Spleen (tissue), 13 donors: ENCODE measurements at places on chromosomes 1 and 21. TPM values are rescaled to one million over a fixed set of nuclear protein-coding genes. Genes with fewer than 3 reads are reported as not detected.

KCNJ9 gene
- not detected for total RNA-seq

DNA sequence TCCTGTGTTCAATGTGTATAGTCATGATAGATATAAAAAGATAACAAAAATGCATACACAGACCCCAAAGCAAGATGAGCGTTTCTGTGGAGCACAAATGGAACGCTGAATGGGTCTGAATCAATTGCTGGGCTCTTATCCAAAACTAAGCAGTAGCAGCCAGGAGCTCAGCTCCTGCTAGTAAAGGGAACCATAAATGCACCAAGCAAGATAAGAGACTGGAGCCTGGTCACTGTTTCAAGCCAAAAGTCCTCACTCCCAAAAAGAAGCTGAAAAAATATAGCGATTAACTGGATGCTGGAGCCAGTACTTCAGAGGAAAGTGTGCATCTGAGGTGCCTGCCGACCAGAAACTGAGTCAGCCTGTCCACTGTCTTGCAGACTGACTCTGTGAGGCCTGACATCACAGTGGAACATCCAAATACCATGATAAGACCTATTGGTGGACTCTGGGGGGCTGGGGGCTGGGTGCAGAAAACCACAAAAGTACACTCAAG, 68.9 kb downstream of the LRRC8C start:
- DNase-seq, result no peak
- H3K27me3 ChIP-seq, result no peaks in the 10 kb centered on the region
- no peak overlapping the region for H3K27ac ChIP-seq
- peaks cover 40% of the 10 kb centered on the region for H3K4me1 ChIP-seq
- no peak overlapping the region for H3K4me3 ChIP-seq
- H3K36me3 ChIP-seq, result no peaks in the 10 kb centered on the region

- H3K36me3 ChIP-seq, result no peaks in the 10 kb centered on the region
- no peak overlapping the region for H3K27ac ChIP-seq
- no peak for DNase-seq
Measured at GRCh38 chr1:27931759-27932158, 3.0 kb upstream of the SMPDL3B start.

SLC2A5 gene
- total RNA-seq, result 8.2 TPM

NUAK2 gene
- 32.7 TPM for total RNA-seq

- H3K4me1 ChIP-seq, result peaks cover 60% of the 10 kb centered on the region
- H3K36me3 ChIP-seq, result peaks cover 46% of the 10 kb centered on the region
- DNase-seq, result peak; percentile 89
Measured at GRCh38 chr1:156129687-156130577, 15.4 kb downstream of the LMNA start.

DNA sequence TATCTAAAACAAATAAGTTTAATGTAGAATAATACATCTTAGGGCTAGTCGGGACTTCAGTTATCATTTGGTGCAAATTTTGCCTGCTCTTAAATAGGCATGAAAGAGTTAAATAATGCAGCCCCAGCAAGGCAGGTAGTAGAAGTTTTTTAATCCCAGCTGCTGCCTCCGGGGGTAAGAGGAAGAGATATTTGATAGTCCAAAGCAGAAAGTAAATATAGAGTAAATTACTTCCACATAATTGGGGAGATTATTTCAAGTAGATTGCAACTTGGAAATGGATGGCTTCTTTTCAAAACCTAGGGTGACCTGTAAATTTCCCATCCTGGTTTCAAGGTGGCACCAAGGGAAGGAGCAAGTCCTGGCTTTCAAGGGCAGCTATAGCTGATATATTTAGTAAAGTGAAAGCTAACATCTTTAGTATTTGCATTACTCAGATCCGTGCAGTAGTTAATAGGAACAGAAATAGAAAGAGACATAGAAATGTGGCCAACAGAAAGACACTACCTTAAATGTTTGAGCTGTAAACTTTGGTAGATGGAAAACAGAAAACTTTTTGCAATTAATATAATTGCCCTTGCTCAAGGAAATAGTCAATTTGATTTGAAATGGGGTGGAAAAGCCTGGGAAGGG, 109.1 kb downstream of the LMO4 start:
- H3K27me3 ChIP-seq, result no peaks in the 10 kb centered on the region
- DNase-seq, result no peak
- H3K4me3 ChIP-seq, result no peak overlapping the region
- H3K36me3 ChIP-seq, result no peaks in the 10 kb centered on the region
- H3K4me1 ChIP-seq, result no peaks in the 10 kb centered on the region
- H3K27ac ChIP-seq, result no peak overlapping the region

- DNase-seq, result no peak
- no peaks in the 10 kb centered on the region for H3K27me3 ChIP-seq
- H3K4me1 ChIP-seq, result no peaks in the 10 kb centered on the region
- no peak overlapping the region for H3K27ac ChIP-seq
- H3K4me3 ChIP-seq, result no peak overlapping the region
- no peaks in the 10 kb centered on the region for H3K36me3 ChIP-seq
Measured at GRCh38 chr21:45943630-45944540, 37.7 kb upstream of the COL6A1 start.

SDC3 gene
- 177 TPM for total RNA-seq

GRCh38 chr1:231628207-231628876, 1.8 kb downstream of the DISC1 start:
- H3K4me1 ChIP-seq, result peaks cover 27% of the 10 kb centered on the region
- H3K36me3 ChIP-seq, result no peaks in the 10 kb centered on the region
- DNase-seq, result no peak

DNA sequence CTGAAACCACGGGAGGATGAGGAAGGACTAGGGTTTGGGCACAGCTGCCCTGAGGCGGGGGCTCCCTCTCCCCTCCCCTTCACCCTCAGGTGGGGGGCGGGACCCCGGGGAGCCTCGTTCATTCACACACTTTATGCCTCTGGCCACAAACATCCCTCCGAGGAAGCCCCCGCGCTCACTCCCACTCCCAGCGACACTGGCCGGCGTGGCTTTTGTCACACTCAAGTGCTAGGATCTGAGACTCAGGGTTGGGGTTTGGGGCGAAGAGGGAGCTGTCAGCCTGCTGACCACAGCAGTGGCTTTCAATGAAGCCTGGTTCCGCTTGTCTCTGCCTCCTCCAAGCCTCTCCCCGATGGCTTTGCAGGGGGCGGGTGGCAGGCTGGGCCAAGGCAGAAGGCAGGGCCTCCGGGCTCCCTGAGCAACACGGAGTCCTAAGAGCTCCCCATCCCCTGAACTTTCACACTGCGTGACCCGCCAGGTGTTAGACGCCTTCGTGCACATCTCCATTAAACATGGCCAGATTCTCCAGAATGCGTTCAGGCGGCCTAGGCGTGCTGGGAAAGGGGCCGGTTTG, 178.1 kb downstream of the NPHP4 start:
- no peak overlapping the region for H3K4me3 ChIP-seq
- no peaks in the 10 kb centered on the region for H3K27me3 ChIP-seq
- no peak overlapping the region for H3K27ac ChIP-seq
- no peak for DNase-seq
- no peaks in the 10 kb centered on the region for H3K4me1 ChIP-seq

GRCh38 chr1:205710201-205711062, 30.1 kb upstream of the SLC45A3 start:
- H3K4me1 ChIP-seq, result peaks cover 24% of the 10 kb centered on the region
- no peaks in the 10 kb centered on the region for H3K36me3 ChIP-seq
- H3K27ac ChIP-seq, result no peak overlapping the region
- no peak for DNase-seq

HIVEP3 gene
- total RNA-seq, result 11.7 TPM

GRCh38 chr1:96934282-96934681, 212.7 kb downstream of the PTBP2 start:
- DNase-seq, result no peak
- no peaks in the 10 kb centered on the region for H3K4me1 ChIP-seq
- no peak overlapping the region for H3K4me3 ChIP-seq
- no peaks in the 10 kb centered on the region for H3K36me3 ChIP-seq

PUSL1 gene
- 11.6 TPM for total RNA-seq

AMY1C gene
- total RNA-seq, result not detected

DNA sequence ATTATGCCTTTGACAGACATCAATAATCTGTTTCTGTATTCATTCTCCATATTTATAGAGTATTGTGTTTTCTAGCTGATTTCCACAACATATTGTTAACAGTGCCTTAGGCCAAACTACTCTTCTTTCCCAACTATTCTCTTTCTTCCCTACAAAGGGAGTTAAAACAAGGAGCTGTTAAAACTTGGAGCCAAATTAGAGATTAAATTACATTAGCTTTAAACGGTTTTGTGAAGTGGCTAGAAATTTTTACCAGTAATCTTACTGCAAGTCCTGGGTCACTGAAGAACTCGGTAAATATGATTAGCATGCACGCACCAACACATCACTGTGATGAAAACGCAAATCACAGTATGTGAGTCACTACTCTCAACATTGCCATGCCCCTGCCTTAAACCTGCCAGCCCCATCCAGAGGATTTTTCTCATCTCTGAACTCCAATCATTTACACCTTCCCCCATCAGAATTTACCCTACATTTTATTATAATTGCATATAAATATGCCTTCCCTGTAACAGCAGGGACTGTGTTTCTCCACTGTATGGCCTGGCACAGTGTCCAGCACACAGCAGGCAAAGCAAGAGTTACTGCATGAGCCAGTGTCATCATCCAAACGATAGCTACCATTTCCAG, 1.5 kb upstream of the PRDX6 start:
- H3K4me1 ChIP-seq, result peaks cover 67% of the 10 kb centered on the region
- no peak for DNase-seq
- H3K27ac ChIP-seq, result peak overlapping the region; percentile 97
- H3K27me3 ChIP-seq, result no peaks in the 10 kb centered on the region
- peaks cover 21% of the 10 kb centered on the region for H3K36me3 ChIP-seq

DNA sequence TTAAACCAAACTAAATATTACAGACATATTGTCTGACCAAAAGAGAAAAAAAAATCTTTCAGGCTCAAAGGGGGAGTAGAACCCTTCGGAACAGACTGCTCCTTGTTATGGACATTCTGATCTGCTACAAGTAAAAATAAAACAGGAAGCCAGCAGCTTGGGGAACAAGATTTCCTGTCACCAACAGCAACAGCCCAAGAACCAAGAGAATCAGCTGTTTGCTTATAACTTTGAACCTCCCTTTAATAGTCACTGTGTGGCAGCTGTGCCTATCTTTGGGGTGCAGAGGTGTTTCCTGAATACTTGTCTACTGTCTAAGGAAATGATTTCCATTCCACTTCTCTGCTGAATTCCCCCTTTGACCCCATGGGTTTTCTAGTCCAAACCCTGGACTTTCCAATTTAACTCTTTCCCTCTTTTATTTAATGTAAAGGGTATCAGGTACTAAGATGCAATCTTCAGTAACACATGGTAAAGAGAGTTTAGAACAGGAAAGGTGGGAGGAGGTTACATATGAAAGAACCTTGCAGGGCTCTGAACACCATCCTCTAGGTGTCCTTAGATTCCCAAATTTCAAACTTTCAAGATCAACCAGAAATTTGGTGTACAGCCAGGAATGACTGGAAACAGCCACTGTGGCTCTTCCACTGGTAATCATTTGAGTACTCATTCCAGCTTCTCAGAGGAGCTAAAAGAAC, 38.6 kb downstream of the GPR3 start:
- no peak for DNase-seq
- no peaks in the 10 kb centered on the region for H3K27me3 ChIP-seq
- H3K27ac ChIP-seq, result peak overlapping the region; percentile 50
- H3K4me1 ChIP-seq, result peaks cover 100% of the 10 kb centered on the region
- no peaks in the 10 kb centered on the region for H3K36me3 ChIP-seq

- H3K36me3 ChIP-seq, result no peaks in the 10 kb centered on the region
- H3K27ac ChIP-seq, result no peak overlapping the region
- H3K4me3 ChIP-seq, result no peak overlapping the region
- H3K27me3 ChIP-seq, result no peaks in the 10 kb centered on the region
- H3K4me1 ChIP-seq, result no peaks in the 10 kb centered on the region
Measured at GRCh38 chr1:171817511-171818265, 23.6 kb upstream of the DNM3 start.

PRRX1 gene
- total RNA-seq, result 3.0 TPM

GRCh38 chr1:15132965-15133364, 20.6 kb upstream of the TMEM51 start:
- H3K27me3 ChIP-seq, result no peaks in the 10 kb centered on the region
- H3K4me1 ChIP-seq, result no peaks in the 10 kb centered on the region
- no peak overlapping the region for H3K27ac ChIP-seq
- H3K36me3 ChIP-seq, result no peaks in the 10 kb centered on the region

DNA sequence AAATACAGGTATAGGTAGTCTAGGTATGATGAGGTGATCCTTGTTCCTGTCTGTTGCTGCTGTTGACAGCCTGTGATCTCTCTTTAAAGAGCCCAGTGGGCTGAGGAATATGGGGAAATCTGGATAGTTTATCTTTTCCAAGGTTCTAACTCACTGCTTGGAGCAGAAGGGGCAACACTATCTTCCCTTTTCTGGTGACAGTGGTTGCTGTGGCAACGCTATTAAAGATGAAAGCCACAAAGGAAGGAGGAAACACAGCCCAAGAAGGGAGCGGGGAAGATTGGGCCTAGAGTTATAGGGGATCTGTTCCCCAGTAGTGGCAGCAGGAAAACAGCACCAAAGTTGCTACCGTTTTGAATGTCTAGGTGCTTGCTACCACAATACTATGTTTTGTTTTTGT, 8.8 kb downstream of the PCP4L1 start:
- no peaks in the 10 kb centered on the region for H3K36me3 ChIP-seq
- no peaks in the 10 kb centered on the region for H3K27me3 ChIP-seq
- H3K4me3 ChIP-seq, result no peak overlapping the region
- no peaks in the 10 kb centered on the region for H3K4me1 ChIP-seq

GRCh38 chr21:37529649-37530048, 163.1 kb downstream of the DYRK1A start:
- H3K36me3 ChIP-seq, result no peaks in the 10 kb centered on the region
- no peak overlapping the region for H3K4me3 ChIP-seq
- H3K27ac ChIP-seq, result no peak overlapping the region
- peaks cover 10% of the 10 kb centered on the region for H3K27me3 ChIP-seq
- no peaks in the 10 kb centered on the region for H3K4me1 ChIP-seq

DNA sequence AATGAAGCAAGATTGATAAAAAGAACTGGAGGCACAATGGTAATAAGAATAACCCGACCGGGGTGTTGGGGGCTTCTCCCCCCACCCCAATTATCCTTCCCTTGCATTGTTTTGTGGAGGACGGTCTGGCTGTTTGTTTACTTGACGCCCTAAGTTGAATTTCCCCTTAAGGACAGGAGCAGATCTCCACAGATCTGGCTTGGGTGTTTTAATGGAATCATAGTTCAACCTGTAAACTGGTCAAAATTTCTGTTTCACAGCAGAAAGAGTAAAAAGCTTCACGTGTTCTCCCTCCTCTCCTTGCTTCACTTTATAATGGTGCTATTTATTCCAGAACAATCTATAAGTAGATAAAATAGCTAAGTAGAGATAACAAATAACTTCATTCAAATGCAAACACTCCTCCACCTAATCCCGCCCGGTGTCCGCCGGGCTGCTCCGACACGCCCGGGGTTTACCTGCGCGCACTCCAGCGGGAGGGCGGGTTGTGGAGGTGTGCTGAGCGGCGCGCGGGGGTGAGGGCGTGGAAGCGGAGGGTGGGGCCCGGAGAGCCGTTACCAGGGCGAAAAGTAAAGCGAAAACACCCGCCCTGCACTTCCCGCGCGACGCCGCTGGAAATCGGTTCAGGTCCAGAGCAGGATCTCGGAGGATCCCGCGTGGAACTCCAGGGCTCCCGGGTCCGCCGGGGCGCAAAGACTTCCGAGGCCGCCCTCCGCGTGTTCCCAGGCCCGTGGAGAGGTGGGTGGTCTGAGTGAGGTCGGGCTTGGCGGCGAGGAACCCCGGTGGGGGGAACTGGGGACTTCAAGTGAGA, 2.0 kb upstream of the ATF3 start:
- peak; percentile 83 for DNase-seq
- H3K27ac ChIP-seq, result no peak overlapping the region
- peak overlapping the region; percentile 62 for H3K4me3 ChIP-seq
- H3K36me3 ChIP-seq, result no peaks in the 10 kb centered on the region
